ENCODE measurements at places on chromosomes 4 and X. TPM values are rescaled to one million over a fixed set of nuclear protein-coding genes. Genes with fewer than 3 reads are reported as not detected.

VCX3B gene
- not detected for total RNA-seq

GRCh38 chr4:101020956-101021355, 326.4 kb downstream of the PPP3CA start:
- no peak for DNase-seq

DNA sequence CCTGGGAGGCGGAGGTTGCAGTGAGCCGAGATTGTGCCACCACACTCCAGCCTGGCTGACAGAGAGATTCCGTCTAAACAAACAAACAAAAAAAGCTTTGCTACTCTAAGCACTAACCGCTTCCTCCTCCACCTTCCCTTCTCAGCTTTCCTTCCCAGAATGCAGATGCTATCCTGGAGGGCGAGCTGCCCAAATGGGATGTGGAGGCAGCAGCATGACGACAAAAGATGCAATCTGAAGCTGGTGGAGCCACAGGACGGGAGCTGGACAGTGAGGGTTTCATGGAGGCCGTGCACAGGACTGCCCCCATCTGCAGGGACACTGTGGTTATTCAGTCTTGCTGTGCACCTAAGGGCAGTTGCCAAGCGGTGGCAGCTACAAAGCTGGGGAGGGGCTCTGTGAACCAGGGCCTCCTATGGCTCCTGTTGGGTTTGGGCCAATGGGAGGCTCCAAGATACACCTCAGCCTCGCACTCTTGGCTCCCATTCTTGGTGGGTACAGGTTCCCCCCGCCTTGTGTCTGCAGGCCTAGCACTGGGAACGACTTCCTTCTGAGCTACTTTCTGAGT, 47.4 kb downstream of the WDR1 start:
- DNase-seq: no peak

TREX2 gene
- 4.4 TPM for total RNA-seq

- DNase-seq: no peak
These were observed 1.8 kb downstream of the PPP1R2C start for GRCh38 chrX:42776195-42776594.

- no peak for DNase-seq
These were observed 921.3 kb upstream of the LCORL start for GRCh38 chr4:18942874-18943273.

GRCh38 chr4:162878096-162878495, 288.6 kb downstream of the NAF1 start:
- no peak for DNase-seq

DNA sequence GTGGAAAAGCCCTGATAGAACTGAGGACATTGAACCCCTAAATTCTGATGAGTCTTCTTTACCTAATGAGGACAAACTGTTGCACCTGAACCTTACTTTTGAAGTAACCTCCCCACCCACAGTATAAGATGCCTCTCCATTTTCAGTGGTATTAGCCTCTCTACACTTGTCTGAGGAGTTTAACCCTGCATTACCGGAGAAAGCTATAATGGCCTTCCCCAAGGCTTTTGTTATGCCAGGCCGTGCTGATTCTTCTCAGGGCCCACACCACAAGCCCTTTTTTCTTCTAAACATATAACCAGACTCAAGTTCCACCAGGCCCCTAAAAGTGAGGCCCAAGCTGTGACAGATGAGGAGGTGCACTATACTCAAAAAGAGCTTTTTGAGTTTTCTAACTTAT, 345.8 kb upstream of the GRID2 start:
- DNase-seq: no peak

DNA sequence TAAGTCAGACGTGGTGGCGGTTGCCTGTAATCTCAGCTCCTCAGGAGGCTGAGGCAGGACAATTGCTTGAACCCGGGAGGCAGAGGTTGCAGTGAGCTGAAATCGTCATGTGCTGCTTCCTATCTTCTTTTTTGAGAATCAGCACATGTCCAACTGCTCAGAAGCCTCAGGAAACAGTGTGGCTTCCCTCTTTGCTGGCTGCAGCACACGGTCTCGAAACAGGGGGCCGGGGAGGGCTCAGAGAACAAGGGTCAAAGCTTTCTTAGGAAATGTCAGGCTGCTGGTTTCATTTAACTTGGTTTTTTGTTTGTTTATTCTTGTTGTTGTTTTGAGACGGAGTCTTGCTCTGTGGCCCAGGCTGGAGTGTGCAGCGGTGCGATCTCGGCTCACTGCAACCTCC, 31.3 kb downstream of the CRLF2 start:
- no peak for DNase-seq

GRCh38 chrX:13836575-13836974, 19.7 kb upstream of the GPM6B start:
- no peak for DNase-seq

SSX4 gene
- total RNA-seq: not detected

- DNase-seq: no peak
These were observed 6.7 kb downstream of the CFI start for GRCh38 chr4:109795059-109795458.

DNA sequence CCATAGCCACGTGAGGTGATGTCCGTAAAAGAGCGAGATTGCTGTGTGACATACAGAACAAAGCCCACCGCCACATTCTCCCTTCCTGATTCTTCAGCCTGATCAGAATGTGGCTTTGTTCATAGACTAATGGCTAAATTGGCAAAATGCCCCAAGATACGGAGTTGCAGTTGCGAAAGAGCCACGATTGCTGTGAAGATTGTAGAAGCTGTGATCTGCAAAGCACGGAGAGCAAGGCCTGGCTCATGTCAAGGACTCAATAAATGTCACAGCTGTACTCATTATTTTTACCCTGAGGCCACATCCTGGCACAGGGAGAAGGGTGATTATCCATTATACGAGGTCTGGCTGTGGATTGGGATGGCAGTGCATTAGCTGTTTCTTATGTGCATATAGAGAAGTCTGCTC, 34.2 kb downstream of the ARSD start:
- DNase-seq: peak; percentile 73

TEC gene
- total RNA-seq: 26.2 TPM

Data from upper lobe of left lung (tissue), 6 donors.